Large intestine (tissue), 12 donors: ENCODE measurements at places on chromosomes 11 and 22.

DNA sequence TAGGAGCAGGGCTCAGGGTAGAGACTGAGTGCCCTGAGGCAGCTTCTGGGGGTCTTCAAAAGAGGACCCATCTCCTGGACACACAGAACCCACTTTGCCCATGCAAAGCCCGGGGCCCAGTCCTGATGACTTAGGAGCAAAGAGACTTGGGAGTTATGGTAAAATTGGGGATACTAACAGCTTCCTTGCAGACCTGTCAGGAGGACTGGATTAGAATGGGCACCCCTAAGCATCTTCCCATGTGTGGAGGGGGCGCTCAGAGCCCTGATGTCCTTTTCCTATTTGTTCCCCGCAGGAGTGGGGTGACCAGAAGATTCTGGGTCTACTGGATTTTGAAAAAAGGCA lies 100.0 kb downstream of the WNT7B start:
- DNase-seq, result no peak

DNA sequence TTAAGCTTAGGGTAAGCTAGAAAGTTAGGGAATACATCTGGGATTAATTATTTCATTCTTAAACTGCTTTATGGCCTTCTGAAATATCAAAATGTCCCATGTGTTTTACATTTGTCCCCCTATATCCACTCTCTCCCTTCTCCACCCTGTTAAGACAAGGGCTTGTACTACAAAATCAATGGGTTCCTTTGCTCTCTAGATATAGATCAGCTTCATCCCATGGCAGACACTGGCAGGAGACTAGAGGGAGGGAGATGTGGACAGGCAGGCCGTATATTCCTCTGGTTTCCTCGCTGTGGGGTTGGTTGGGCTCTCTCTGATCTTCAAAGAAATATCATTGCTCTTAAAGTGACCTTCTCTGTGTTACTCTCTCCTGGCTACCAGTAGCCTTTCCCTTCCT lies 1281.0 kb downstream of the LRRC4C start:
- DNase-seq, result no peak

DNA sequence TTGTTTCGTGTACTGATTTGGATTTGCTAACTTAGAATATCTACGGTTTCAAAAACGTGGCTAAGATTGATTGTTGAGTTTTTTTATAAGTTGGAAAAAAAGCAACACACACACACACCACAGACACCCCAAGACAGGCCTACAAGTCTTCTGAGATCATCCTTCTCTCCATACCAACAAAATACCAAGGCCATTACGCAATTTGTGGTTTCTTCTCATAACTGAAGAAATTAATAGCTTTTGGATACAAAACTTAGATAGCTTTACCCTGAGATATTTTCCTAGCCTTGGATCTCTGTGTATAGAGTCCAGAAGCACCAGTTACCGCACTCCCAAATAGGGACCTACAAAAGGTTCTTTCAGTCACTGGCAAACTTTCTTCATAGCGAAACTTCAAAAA lies 113.6 kb downstream of the SIK3 start:
- peak; percentile 9 for DNase-seq

DNA sequence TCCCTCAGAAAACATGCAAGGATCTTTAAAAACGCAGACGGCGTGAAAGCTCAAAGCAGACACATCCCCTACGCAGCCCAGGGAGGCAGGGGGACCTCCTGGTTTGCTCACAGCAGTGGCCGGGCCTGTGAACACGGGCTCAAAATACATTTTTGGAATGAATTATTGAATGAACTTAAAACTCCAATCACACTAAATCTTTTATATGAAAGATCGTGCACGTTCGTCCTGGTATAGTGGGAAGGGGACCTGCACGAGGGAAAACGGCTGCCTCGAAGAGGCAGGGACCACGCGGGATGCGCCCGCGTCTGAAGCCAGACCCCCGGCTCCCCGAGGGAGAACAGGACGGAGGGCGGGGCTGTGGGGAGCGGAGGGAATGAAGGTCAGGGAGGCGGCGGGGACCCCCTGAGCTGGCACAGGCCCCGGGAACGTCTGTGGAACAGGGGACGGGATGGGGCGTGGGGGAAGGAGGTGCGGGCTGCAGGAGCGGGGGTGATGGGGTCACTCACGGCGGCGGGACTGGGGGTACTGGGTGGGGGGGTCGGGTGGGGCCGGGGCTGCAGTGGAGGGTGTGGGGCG lies 1.3 kb upstream of the PANX2 start:
- no peak for DNase-seq

- peak; percentile 93 for DNase-seq
Measured at GRCh38 chr22:19959043-19959586, 17.5 kb upstream of the TXNRD2 start.

DNA sequence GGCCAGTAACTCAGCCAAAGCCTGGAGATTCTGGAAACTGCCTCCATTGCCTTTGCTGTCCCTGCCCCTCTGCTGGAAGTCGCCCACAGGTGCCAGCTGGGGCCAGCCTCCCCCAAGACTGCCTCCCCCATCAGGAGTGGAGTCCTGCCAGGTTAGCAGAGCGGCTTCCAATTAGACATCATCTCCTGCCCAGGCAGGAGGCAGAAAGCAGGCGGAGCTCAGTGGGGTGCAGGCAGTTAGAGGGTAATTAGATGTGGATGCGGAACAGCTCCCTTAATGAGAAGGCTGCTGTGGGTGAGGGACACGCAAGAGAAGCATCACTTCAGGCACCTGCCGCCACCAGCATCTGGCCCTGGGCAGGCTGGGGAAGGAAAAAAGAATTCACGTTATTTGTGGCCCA lies 90.9 kb upstream of the TP53I11 start:
- no peak for DNase-seq

DNA sequence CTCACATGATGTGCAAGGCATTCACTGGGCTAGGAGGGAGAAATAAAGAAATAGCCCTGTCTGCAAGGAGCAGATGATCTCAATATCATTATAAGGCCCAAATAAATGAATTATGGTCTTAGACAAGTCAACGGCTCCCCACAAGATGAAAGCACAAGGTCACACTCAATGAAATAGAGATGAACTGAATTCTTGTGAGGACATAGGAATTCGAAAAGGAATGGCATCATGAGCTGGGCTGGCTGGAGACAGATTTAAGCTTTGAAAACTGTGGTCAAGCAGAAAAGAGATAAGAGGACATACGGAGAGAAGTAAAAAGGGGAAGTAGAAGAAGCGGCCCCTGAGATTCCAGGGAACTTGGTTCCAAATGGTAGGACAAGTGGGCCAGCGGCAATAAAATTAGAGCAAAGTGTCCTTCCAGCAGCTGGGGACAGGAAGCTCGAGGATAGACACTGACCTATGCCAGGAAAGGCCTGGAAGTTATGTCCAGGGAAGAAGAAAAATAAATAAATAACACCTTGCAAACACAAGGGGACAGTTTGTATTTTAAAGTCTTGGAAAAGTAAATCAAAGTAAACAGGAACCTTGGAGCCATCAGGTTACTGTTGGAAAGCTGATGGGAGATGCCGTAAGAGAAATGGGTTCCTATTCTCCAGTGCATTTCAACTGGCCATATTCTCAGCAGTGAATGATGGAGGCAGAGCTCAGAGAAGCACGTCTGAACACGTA lies 37.8 kb downstream of the GALNT18 start:
- no peak for DNase-seq

DNA sequence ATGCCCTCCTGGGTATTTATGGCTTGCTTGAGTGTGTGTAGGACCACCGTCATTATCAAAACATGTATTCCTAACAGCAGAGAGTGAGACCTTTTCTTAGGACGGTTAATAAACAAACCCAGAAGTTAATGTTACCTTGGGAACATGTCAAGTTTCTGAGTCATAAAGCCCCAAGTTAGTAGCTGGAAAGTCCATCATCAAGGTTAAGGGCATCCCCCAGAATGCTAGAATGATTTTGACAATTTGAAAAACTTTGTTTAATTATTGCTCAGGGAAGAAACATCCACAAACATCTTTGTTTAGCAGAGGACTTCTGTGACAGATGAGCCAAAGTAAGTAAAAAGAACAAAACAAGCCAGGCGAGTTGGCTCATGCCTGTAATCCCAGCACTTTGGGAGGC lies 20.0 kb downstream of the CAVIN3 start:
- DNase-seq, result no peak

DNA sequence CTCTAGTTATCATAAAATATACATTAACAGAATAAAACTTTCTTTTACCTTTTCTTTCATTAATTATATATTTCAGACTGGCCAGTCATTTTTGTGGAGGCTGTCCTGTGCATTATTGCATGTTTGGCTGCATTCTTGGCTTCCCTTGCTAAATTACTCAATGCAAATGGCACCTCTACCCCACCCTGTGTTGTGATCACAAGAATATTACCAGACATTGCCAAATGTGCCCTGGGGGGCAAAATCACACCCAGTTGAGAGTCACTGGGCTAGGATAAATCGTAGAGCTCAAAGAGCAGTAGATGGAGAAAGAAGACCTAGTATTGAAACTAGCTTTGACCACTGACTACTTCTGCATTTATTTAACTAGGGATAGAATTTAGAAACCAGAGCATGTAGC lies 1257.8 kb upstream of the TENM4 start:
- no peak for DNase-seq

- no peak for DNase-seq
Measured at GRCh38 chr11:13446444-13446843, 16.6 kb downstream of the BTBD10 start.

DNA sequence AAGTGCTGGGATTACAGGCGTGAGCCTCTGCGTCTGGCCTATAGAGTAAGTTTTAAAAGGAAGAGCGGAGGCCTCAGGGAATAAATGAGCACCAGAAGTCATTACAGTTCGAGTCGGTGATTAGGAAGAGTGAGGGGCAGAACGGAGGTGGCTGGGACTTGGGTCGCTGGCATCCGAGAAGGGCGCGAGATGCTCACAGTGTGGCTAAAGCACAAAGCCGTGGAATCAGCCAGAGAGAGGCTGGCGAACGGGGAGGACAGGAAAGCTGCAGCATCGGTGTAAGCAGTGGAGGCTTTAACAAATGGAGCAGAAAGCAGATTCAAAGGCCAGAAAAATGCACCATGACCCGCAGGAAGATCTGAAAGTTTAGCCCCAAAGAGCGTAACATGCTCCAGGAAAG lies 2.7 kb upstream of the KRTAP5-4 start:
- no peak for DNase-seq

DNA sequence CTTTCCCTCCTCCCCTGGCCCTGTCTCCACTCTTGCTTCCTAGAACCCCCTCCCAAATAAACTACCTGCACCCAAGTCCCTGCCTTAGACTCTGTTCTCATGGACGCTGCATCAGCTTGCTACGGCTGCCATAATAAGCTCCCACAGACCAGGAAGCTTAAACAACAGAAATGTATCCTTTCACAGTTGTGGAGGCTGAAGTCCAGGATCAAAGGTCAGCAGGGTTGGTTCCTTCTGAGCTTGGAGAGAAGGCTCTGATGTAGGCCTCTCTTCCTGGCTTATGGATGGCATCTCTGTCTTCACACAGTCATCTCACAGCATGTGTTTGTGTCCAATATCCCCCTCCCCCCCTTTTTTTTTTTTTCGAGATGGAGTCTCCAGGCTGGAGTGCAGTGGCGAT lies 23.4 kb downstream of the CBX7 start:
- DNase-seq, result peak; percentile 94

GRCh38 chr11:34641456-34641855 lies 20.6 kb downstream of the EHF start:
- peak; percentile 79 for DNase-seq

DNA sequence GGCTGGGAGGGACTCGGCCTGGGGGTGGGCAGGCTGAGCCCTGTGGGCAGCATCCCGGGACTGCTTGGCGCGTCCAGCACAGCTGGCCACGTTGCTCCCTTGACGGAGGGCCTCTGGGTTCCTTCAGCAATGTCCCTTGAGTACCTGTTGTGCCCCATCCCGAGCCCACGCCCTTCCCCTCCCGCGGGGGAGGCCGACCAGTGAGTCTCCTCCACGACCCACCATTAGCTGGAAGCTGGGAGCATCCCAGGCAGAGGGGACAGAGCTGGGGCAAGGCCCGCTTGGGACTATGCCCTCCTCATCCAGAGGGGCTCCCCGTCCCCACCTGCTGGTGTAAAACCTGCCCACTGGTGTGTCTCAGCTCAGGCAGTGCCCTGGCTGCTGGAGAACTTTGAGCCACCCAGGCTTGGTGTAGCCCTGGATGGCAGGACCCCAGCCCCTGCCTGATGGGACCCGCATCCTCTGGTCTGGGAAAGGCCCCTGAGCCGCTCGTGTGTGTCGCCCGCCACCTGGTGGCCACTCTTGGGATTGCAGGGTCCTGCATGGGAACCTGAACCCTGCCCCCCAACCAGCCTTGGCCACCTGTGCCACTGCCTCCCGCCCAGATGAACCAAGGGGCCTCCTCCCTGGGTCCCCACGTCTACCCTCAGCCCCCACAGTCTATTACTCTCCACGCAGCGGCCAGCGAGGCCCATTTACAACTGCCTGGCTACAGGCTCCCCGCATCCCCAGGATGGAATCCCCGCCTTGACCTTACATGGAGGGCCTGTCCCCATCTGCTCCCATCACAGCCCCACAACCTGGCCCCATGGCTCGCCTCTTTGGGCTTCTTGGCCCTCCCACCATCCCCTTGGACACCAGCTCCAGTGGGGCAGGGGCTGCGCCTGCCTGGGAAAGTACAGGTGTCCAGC lies 16.6 kb upstream of the ARHGAP8 start:
- DNase-seq, result no peak

DNA sequence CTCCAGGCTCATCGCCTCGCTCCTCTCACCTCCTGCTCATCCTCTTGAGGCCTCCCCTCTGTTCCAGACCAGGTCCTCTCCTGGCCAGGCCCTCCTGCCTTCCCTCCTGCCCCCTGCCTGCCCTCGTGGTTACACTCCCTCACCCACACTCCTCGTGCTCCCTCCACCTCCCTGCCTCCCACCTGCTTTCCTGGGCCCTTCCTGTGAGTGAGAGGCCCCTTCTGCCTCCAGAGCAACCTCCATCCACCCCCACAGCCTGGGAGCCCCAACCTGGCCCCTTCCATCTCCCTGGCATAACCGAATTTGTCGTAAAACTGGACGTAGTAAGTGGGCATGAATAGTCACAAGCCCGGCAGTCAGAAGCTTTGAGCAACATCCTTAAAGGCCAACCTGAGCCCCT lies 4.5 kb downstream of the APOBEC3G start:
- DNase-seq, result no peak

DNA sequence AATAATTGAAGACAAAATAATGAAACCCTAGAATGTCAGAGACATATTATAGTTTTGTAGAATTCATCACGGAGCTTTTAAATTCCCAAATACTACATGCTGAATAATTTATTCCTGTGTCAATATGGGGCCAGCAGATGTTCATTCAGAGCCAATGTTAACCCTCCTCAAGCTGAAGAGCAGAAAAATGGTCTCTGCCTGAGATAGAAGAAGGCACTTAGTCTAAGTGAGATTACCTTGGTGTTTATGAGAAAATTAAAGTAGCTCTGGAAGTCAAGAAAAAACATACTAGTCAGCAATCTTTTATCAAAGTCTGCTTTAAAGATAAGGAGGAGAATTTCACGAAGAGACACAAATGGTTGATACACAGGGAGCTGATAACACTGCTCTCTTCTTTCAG lies 328.2 kb downstream of the TTC28 start:
- DNase-seq, result no peak
